Substantia nigra (tissue), 51 donors: ENCODE measurements at places on chromosomes 13 and 19.

DNA sequence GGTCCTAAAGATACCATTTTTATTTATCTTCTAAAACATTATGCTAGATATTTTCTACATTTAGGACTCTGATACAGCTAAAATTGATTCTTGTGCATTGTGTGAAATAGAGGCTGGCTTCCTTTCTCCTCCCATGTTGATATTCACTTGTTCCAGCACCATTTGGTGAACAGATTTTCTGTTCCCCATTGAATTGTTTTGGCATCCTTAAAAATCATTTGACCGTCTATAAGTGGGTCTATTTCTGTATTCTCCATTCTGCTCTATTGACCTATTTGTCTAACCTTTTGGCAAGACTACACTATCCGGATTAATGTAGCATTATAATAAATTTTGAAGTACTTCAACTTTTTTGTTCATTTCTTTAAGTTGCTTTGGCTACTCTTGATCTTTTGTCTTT, 2689.2 kb downstream of the PCDH9 start:
- DNase-seq: no peak

DNA sequence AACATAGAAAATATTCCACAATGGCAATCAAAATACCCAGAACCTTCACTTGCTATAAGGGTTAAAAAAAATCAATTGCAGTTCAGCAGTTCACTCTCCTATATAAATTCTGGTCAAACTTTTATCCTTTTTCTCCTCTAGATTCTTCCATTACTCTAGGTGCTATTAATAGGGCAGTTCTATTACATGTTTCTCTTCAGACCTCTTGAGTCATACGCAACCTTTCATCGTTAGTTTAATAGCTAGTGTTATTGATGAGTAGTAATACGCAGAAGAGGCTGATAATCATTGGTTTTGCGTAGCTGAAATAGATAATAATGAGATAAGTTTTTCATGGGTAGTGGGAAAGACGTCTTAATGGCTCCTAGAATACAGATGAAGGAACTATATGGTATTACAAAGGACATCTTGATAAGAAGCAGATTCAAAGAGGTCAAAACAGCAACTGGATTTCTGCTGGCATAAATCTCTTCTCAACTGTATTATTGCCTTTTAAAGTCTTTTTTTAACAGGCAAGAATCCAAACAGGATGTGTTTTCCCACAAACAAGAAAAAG, 118.3 kb upstream of the STARD13 start:
- DNase-seq: no peak

- DNase-seq: peak; percentile 11
Measured at GRCh38 chr19:5987077-5987818, 9.3 kb upstream of the RANBP3 start.

GRCh38 chr19:18657590-18658365, 20.9 kb downstream of the KLHL26 start:
- DNase-seq: no peak

GRCh38 chr13:50812242-50812641, 31.2 kb downstream of the DLEU7 start:
- DNase-seq: no peak

- no peak for DNase-seq
Measured at GRCh38 chr19:1041835-1042685, 2.2 kb downstream of the ABCA7 start.

DNA sequence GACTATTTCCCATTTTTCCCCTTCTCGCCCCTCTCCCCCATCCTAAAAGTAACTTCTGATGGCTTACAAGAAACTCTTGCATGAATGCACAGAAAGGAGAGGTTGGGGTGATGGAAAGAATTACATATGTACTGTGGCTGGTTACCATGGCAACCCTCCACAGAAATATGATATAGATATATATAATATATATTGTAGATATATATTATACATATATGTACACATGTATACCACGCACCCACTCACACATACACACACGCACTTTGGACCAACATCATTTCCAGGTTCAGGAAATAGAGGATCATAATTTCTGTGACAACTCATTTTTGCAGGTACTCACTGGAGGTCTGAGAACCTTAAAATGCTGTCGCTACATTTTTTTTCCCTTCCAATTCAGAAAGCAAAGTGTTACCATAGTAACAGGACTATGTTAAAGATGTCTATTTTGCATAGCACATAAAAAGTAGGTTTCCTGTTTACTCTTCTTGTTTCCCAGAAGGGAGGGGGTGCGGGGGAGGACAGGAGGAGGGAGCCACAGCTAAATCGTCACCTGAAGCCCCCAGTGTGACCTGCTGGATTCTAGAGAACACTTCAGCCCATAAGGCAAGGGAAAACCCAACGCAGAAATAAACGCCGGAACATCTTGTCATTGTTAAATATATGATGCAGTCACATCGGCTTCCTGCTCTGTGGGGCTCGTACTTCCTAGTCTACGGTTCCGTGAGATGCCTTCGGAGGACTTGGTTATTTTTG, 44.7 kb downstream of the EFNB2 start:
- DNase-seq: no peak

DNA sequence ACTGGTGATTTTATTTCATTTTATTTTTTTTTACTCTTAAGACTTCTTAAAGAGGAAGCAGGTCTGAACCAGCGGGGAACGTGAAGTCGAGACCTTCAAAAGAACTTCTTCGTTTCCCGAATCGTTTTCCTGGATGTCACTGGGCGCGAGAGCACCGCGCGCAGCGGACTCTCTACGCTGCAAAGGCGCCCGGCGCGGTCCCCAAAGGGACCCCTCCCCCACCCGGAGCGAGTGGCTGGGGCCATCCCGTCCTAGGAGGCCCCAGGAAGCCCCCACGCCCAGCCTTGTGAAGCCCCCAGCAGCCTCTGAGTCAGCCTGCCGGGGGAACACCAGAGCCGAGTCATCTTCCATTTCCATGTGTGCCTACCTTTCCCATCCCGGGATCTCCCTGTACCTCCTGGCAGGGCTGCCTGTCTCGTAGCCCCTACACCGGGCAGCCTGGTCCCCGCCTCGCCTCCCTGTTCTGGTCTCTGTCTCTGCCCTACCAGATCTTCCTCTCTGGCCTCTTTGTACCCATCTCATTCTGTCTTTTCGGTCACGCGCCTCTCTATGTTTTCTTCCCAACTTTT, 608 bp downstream of the CD70 start:
- no peak for DNase-seq

GRCh38 chr19:616747-617526, 16.4 kb downstream of the POLRMT start:
- DNase-seq: no peak

GRCh38 chr13:21747456-21747855, 76.6 kb downstream of the FGF9 start:
- no peak for DNase-seq

DNA sequence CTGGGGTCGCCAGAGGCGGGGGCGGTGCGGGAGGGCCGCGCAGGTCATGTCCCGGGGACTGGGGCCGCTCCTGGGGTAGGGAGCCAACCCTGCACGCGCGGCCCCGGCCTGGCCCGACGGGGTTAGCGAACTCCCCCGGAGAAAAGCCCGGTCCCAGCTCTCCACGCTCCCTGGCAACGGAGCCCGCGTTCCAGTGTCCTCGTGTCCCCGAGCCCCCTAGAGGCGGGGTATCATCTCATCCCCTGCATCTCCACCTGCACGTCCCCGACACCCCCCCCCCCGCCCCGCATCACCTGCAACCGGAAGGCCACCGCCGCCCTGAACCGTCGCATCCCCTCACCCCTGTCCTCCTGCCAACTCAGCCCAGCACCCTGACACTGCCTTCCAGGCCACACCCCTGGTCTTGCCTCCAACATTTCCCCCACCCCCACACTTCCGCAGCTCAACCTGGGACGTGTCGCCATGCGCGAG, 2.7 kb downstream of the WDR88 start:
- no peak for DNase-seq

DNA sequence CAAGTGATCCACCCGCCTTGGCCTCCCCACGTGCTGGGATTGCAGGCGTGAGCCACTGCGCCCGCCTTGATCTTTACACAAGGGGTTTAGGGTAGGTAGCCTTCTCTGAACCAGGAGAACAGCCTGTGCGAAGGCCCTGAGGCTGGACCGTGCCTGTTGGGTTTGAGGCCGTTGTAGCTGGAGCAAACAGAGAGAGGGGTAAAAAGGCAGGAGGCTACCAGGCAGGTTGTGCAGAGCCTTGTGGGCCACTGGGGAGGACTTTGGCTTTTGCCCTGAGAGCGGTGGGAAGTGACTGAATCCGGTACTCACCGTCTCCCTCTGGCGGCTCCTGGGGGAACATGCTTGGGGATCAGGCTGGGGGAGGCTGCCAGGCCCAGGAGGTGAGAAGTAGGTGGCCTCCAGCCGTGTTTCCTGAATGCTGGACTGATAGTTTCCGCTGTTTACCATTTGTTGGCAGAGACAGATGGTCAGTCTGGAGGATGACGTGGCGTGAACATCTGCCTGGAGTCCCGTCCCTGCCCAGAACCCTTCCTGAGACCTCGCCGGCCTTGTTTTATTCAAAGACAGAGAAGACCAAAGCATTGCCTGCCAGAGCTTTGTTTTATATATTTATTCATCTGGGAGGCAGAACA, 24.6 kb downstream of the SPC24 start:
- peak; percentile 16 for DNase-seq

- DNase-seq: peak; percentile 1
Measured at GRCh38 chr13:59356607-59357006, 807.1 kb downstream of the DIAPH3 start.

- DNase-seq: peak; percentile 54
Measured at GRCh38 chr19:19488875-19489690, 26.3 kb downstream of the TSSK6 start.
